ENCODE measurements at places on chromosomes 11 and 22.

GRCh38 chr11:17714356-17714854 lies 5.0 kb upstream of the MYOD1 start:
- DNase-seq = no peak

- no peak for DNase-seq
Observed at GRCh38 chr11:70297341-70297740, 26.9 kb downstream of the PPFIA1 start.

DNA sequence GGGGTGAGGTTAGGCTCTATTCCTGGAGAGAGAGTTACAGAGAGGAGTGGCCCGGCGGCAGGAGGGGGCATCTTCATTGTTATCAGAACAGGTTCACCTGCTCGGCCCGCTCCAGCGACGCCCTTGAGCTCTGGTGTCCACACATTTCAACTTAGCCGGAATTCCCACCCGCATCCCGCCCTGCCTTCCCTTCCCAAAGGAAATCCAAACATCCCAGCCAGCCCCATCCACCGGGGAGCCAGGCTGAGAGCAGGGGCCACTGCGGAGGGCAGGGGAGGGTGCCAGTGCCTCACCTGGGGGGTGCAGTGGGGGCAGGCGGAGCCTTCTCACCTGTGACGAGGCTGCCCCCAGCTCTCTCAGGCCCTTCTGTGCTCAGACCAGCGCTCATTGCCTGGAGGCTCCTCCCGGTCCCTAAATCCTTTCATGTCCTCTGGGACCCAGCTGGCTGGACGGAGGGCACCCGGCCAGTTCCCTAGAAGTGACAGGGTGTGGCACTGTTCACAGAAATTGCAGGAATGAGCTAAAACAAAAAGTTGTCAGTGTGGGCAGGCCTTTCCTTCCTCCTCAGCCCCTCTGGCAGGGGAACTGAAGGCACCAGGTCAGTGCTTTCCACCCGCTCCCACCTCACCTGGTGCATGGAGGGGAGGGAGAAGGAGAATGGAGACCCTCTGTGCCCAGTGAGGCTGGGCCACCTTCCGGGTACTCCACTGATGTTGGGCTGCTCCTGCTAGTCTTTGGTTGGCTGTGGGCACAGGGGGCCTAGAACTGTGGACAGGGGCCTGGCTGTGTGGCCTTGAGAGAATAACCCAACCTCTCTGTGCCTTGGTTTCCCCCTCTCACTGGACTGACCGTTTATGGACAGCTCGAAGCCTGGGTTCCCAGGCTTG lies 2.2 kb upstream of the MRGPRG start:
- DNase-seq = no peak

GRCh38 chr22:22710719-22711531 lies 66.5 kb downstream of the GGTLC2 start:
- DNase-seq = no peak

GRCh38 chr11:12276356-12276755 lies 101.0 kb upstream of the PARVA start:
- DNase-seq = no peak

- no peak for DNase-seq
Observed at GRCh38 chr11:104946907-104947306, 21.5 kb downstream of the CASP4 start.

GRCh38 chr11:32751381-32751780 lies 43.1 kb downstream of the CCDC73 start:
- DNase-seq = no peak

DNA sequence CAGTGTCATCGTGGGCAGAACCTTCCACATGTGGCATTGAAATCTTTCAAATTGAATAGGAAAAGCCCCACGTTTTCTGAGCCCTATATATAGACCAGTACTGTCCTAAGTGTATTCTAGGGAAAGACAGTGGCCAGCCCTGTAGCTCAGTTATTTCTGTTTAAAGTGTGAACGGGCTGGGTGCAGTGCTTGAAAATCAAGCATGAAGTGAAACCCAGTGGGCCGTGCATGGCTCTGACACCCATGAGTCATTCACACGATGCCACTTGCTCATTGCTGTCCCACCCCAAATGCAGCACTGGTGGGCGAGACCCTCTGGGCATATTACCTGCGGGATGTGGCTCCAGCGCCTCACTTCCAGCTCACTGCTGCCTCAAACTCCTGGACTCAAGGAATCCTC lies 29.8 kb upstream of the CCDC188 start:
- no peak for DNase-seq

- no peak for DNase-seq
Observed at GRCh38 chr11:8867931-8868631, 42.9 kb upstream of the AKIP1 start.

- DNase-seq = no peak
Observed at GRCh38 chr11:67303835-67304411, 593 bp downstream of the SSH3 start.

DNA sequence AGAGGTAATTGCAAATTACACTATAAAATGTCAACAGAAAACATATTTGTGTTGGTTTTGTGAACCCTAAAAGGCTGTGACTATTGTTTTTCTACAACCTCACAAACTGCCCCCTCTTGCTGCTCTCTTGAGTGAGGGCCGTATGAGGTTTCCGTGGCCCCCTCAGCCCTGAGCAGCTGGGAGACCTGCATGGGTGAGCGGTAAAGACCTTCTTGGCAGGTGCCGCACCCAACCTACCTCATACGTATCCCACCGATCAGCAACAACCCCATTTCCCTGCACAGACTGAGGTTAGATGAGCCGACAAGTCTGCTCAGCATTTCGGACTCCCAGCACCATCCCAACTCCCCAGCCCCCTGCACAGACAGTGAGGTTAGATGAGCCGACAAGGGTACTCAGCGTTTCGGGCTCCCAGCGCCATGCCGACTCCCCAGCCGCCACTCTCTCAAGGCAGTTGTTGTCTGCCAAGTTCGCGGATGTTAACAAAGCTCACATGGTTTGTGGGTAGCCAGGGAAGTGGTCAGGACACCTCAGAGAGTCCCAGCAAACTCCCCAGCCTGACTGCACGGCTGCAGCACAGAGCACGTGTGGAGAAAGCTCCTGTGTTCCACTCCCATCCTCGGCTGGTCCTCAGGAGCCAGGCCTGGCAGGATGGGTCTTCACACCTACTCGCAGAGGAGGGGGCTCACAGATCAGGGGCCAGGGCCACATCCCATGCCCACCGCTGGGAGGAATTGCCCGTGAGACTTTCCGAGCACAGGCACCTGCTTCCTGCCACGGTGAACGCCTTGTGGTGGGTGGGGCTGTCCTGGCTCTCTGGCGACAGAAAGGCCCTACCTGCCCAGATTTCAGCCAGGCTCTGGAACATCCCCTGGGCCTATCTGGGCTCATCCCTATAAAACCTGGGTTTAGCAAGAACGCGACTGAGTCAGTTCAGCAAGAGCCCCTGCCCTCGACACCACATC lies 502.9 kb downstream of the BRD1 start:
- no peak for DNase-seq

DNA sequence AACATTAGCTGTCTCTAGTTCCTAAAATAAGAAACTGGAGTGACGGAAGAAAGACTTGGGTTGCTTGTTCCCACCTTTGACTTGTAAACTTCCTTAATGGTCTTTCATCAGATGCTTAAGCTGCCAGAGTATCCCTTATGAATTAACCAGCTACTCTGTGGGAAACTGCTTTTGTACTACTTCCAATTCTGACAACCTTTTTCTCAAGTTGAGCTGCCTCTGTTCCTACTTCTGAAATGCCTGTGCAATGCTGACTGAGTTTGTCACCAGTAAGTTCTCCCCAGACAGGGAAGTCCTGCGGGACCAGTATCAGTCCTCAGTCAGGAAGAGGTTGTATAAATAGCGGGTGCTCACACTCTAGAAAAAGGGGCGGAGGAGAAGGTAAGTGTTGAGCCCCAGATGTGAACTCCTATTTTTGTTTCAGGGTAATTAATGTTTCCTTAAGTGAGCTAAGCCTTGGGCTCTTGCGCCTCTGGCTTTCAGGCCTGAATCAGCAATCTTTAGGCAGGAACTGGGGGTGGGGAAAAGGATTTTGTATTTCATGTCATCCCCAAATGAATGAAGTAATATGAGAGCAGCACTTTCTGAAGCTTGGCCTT lies 67.2 kb downstream of the CECR2 start:
- no peak for DNase-seq

DNA sequence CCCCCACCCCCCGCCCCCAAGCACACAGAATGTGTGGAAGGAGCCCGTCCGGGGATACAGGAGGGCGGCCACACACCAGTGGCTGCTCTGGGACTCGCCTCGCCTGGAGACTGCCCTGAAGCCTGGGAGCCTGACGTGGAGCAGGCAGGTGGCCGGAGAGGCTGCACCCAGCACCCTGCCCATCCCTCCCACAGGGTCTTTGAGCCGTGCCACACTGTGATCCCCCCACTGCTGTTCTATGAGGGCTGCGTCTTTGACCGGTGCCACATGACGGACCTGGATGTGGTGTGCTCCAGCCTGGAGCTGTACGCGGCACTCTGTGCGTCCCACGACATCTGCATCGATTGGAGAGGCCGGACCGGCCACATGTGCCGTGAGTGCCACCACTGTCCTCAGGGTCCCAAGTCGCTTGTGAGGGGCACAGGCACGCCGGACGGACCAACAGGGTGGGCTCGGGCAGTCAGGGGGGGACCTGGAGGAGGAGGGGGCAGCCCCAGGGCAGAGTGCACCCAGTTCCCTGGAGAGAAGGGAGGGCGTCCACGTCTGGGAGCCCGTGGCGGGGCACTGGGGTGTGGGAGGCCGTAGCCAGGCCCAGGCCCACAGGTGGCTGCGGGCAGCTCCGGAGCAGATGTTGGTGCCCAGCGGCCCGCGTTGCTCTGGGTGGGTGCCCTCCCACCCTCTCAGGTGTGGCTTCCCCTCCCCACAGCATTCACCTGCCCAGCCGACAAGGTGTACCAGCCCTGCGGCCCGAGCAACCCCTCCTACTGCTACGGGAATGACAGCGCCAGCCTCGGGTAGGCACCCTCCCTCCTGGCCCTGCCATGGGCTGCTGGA lies 27.0 kb upstream of the MUC5B start:
- no peak for DNase-seq

DNA sequence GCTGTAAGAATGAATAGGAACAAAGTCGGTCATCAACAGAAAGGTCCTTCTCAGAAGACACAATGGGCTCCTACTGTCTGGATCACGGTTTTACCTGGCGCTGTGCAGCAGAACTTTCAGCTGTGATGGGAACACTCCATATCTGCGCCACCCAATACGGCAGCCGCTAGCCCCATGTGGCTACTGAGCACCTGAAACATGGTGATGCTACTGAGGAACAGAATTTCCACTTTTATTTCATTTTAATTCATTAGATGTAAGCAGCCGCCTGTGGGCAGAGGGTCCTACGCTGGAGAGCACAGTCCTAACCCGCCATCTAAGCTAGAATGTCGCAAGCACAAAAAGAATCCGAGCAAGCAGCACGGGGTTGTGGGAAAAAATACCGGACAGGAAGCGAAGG lies 2.7 kb downstream of the SULT4A1 start:
- DNase-seq = no peak

DNA sequence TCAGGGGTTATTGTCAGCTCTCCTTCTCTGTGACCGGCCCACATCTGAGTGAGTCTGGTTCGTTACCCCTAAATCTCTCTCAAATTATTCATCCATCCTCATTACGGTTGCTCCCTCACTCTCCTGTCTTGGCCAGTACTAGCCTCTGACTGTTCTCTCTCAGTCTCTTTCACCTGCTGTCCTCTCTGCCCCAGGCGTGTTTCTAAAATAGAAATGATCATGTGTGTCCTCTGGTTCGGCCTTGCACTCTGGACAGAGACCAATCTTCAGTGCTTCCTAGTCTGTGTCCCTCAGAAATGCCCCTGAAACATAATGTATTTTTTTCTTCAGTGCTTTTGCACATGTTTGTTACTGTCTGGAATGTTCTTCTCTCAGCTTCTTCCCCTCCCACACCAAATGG lies 4.9 kb downstream of the PSMD13 start:
- no peak for DNase-seq

DNA sequence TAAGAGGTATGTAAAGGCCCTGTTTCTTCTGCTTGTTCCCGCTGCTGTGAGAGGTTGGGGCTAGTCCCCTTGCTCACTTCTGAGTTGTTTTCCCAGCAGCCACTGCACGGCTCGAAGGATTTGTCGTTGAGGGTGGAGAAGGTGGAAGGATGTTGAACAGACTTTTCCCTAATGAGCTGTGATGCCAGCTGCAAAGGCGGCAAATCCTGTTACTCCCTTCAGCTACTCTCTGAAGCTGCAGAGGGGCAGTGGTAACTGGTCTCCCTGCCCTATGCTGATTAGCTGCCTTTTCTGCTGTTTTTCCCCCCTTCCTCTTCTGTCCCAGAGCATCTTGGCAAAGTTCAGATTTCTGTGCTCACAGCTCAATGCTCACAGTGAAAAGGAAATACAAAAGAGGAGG lies 90.4 kb upstream of the SLC25A18 start:
- no peak for DNase-seq

- no peak for DNase-seq
Observed at GRCh38 chr22:31639436-31640039, 22.5 kb downstream of the PISD start.

- no peak for DNase-seq
Observed at GRCh38 chr11:82969811-82970210, 68.3 kb downstream of the DDIAS start.

GRCh38 chr11:57917632-57918031 lies 106.0 kb upstream of the OR9Q1 start:
- no peak for DNase-seq

DNA sequence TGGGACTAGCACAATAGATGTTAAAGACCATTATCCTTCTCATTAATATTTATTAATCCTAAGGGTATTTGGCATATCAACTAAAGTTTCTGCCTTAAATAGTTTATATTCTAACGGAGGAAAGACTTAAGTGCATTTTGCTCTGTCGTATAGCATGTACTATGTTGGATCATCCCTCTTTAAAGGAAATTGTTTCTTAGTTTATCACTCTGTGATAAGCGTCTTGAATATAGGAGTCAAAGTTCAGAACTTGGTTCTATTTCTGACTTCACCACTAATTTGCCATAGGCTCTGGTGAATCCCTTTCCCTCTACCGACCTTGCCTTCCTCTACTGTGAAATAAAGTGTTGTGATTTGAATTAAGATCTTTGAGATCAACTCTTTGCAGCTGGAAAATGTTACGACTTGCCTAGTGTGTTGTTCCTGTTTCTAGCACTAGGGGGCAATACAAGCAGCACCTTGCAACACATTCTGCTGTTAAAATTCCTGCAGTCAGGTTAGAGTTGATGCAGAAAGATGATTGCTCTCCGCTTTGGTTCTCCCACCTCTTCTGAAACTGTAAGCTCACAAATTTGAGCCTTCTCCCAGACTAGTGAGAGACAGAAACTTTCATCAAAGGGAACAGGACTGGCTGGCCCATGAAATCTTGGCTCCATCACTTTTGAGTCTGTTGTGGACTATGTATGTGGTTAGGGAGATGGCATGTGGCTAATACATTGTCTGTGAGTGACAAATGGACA lies 27.8 kb upstream of the ZNRF3 start:
- DNase-seq = no peak

GRCh38 chr11:120211522-120212258 lies 858 bp downstream of the OAF start:
- DNase-seq = no peak

DNA sequence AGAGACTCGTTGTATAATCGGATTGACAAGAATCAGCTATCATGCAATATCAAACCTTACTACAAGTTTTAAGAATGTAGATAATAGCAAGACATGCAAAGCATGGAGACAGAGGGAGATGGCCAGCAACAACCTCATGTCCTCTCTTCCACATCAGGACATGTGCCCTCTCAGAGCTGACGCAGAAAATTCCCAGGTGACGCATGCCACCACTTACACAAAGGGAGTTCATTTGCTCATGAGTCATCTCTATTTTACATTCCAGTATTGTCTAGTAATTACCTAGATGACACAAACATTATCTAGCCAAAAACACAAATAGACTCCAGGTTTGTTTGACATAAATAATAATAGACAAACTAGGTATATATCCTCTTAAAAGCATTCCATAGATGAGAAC lies 38.1 kb upstream of the OPCML start:
- DNase-seq = no peak

GRCh38 chr22:47294222-47294532 lies 531.7 kb downstream of the TBC1D22A start:
- DNase-seq = no peak

Measured in NCI-H2081 treated with DMSO at 0.1 percent for 48 hours (cell line).